ENCODE measurements at places on chromosomes 16 and 17. TPM values are rescaled to one million over a fixed set of nuclear protein-coding genes. Genes with fewer than 3 reads are reported as not detected.
A peak's percentile ranks its signal among the peaks of the same experiment; 100 is the strongest.

KRTAP4-6 gene
- total RNA-seq = not detected

PPP1R1B gene
- 0.39 TPM for total RNA-seq

OSBPL7 gene
- total RNA-seq = 20.7 TPM

CCL16 gene
- total RNA-seq = not detected

SLC7A6OS gene
- 12.6 TPM for total RNA-seq

TBC1D28 gene
- total RNA-seq = not detected

TBCD gene
- total RNA-seq = 31.8 TPM

LDHD gene
- total RNA-seq = not detected

CLEC3A gene
- total RNA-seq = not detected

FAM83G gene
- total RNA-seq = 10.6 TPM

VWA3A gene
- not detected for total RNA-seq

NDUFB10 gene
- total RNA-seq = 149 TPM

TMEM204 gene
- total RNA-seq = not detected

DNA sequence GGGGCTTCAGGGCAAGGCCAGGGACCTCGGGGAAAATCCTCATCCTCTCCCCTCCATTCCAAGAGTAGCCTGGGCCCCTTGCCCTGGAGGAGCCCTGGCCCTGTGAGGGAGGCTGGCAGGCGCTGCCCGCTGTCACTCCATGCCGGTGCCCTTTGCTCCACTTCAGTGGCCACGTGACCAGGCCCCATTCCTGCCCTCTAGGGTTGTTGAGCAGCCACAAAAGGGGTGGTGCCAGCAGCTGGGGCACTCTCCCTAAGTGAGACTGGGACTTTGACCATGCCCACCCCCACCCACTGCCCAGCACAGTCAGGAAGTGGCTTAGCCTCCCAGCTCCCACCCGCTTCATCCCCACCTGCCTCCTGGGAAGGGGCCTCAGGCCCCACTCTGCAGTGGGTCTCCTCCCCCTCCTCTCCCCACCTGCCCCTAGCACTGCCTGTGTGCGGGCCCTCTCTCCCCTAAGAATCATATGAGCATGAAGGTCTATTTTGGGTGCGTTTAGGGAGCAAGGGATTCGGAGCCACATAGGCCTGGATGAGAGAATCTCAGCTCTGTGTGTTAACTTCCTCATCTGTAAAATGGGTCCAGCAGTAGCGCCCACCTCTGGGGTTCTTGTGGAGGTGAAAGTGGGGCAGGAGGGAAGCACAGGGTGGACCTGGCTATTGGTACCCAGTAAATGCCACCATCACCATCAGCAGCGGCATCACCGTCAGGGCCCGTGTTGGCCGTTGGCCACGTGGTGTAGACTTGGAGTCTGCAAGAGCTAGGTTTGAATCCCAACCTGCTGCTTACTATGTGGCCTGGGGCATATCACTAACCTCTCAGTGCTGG is 7.2 kb downstream of the PDK2 start:
- H3K27me3 ChIP-seq = no peaks in the 10 kb centered on the region
- H3K4me3 ChIP-seq = no peak overlapping the region
- H3K36me3 ChIP-seq = no peaks in the 10 kb centered on the region
- H3K27ac ChIP-seq = no peak overlapping the region

- H3K27me3 ChIP-seq = no peaks in the 10 kb centered on the region
- H3K36me3 ChIP-seq = no peaks in the 10 kb centered on the region
- no peak for DNase-seq
- no peak overlapping the region for H3K4me3 ChIP-seq
- H3K4me1 ChIP-seq = peaks cover 4% of the 10 kb centered on the region
- H3K27ac ChIP-seq = no peak overlapping the region
These were observed 16.1 kb downstream of the MGRN1 start for GRCh38 chr16:4640572-4641305.

DNA sequence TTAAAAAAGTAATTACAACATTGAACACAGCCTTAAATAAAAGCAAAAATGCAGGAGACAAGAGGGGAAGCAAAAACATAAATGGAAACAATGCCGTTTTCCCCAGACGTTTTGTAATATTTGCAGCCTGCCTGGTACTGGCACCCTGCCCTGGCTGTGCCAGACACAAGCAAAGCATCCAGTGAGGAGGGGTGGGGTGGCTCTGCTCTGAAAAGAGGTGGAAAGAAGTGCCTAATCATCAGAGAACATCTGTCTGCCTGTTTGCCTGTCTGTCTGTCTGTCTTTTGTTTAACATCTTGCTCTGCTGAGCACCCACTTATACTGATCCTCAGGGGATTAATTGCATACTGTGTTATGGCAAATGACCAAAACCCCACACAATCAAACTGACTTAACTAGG is 62.7 kb downstream of the C16orf82 start:
- H3K27me3 ChIP-seq = no peaks in the 10 kb centered on the region
- H3K36me3 ChIP-seq = no peaks in the 10 kb centered on the region
- no peaks in the 10 kb centered on the region for H3K4me1 ChIP-seq
- H3K4me3 ChIP-seq = no peak overlapping the region

- peaks cover 22% of the 10 kb centered on the region for H3K4me1 ChIP-seq
- peaks cover 14% of the 10 kb centered on the region for H3K36me3 ChIP-seq
- H3K4me3 ChIP-seq = no peak overlapping the region
These were observed 4.1 kb downstream of the FXR2 start for GRCh38 chr17:7610641-7611040.

- no peak overlapping the region for H3K27ac ChIP-seq
- no peaks in the 10 kb centered on the region for H3K36me3 ChIP-seq
- H3K27me3 ChIP-seq = no peaks in the 10 kb centered on the region
- H3K4me3 ChIP-seq = no peak overlapping the region
These were observed 135.4 kb upstream of the KIF2B start for GRCh38 chr17:53687324-53687723.

- no peaks in the 10 kb centered on the region for H3K36me3 ChIP-seq
- H3K4me3 ChIP-seq = no peak overlapping the region
- H3K27me3 ChIP-seq = peaks cover 5% of the 10 kb centered on the region
These were observed 6.6 kb downstream of the GSDMA start for GRCh38 chr17:39969375-39969774.

DNA sequence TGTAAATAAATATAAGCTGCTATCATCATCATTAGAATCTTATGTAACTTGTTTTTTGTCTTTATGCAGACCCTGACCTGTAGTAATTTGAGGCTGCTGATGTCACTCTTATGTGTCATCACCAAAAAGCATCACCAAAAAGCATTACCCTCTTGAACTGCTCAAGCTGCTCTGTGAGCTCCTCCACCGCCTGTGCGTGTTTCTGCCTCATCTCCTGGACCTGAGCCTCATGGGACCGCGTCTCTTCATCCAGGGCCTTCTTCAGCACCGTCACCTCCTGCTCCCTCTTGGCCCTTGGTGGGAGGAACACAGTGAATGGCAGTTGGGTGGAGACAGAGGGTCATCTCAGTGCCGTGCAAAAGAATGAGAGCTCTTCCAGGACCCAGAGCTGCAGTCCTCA is 82.4 kb downstream of the NDE1 start:
- DNase-seq = no peak
- no peaks in the 10 kb centered on the region for H3K4me1 ChIP-seq
- H3K4me3 ChIP-seq = no peak overlapping the region
- H3K36me3 ChIP-seq = no peaks in the 10 kb centered on the region
- H3K27ac ChIP-seq = no peak overlapping the region
- H3K27me3 ChIP-seq = peaks cover 5% of the 10 kb centered on the region

GRCh38 chr17:64418506-64419339 is 28.1 kb upstream of the PECAM1 start:
- no peaks in the 10 kb centered on the region for H3K36me3 ChIP-seq
- peak; percentile 36 for DNase-seq
- H3K27me3 ChIP-seq = peaks cover 6% of the 10 kb centered on the region
- H3K27ac ChIP-seq = no peak overlapping the region
- H3K4me3 ChIP-seq = no peak overlapping the region
- no peaks in the 10 kb centered on the region for H3K4me1 ChIP-seq

- no peak for DNase-seq
- H3K27ac ChIP-seq = no peak overlapping the region
- H3K36me3 ChIP-seq = no peaks in the 10 kb centered on the region
- H3K27me3 ChIP-seq = peaks cover 9% of the 10 kb centered on the region
These were observed 200.0 kb upstream of the CDH5 start for GRCh38 chr16:66166490-66166889.

DNA sequence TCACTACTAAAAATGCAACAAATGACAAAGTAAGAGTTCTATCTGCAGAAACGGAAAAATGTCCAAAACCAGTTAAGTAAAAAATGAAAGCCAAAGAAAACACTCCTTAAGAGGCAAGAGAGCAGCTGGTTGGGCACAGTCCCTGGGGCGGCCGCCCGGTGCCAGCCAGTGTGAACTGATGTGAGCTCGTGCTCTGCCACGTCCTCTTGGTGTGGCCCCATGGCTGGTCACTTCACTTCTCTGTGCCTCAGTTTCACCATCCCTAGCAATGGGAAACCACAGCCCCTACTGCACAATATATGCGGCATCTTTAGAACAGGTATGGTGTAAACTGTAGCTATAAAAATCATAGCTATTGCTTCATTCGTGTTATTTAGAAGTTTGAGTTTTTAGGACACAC is 21.2 kb downstream of the USP36 start:
- H3K27ac ChIP-seq = no peak overlapping the region
- DNase-seq = no peak
- peaks cover 62% of the 10 kb centered on the region for H3K36me3 ChIP-seq
- H3K4me1 ChIP-seq = peaks cover 23% of the 10 kb centered on the region
- H3K4me3 ChIP-seq = no peak overlapping the region

GRCh38 chr16:83418565-83418964 is 389.2 kb upstream of the HSBP1 start:
- no peak overlapping the region for H3K4me3 ChIP-seq
- H3K4me1 ChIP-seq = no peaks in the 10 kb centered on the region
- H3K36me3 ChIP-seq = no peaks in the 10 kb centered on the region

- peaks cover 17% of the 10 kb centered on the region for H3K4me1 ChIP-seq
- no peak overlapping the region for H3K27ac ChIP-seq
- DNase-seq = no peak
- no peaks in the 10 kb centered on the region for H3K27me3 ChIP-seq
- no peak overlapping the region for H3K4me3 ChIP-seq
These were observed 2.5 kb downstream of the MAPK3 start for GRCh38 chr16:30120340-30121105.

DNA sequence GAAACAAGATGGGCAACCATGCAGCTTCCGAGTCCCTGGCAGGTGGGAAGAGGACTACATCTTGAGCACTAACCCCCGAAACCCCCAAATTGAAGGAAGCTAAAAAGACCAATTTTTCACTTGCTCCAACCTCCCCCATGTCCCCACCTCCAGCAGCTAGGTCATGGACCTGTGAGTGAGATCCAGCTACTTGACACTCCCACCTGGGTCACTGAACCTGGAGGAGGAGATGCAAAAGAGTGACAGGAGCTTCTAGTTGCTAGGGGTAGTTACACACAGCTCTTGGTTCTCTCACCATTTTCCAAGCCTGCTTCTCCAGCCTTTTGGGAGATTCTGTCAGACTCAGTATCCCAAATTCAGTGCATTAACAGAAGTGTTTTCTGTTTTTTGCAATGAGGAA is 11.2 kb downstream of the PDZD9 start:
- H3K4me1 ChIP-seq = no peaks in the 10 kb centered on the region
- DNase-seq = no peak
- H3K27ac ChIP-seq = no peak overlapping the region
- H3K27me3 ChIP-seq = no peaks in the 10 kb centered on the region
- no peak overlapping the region for H3K4me3 ChIP-seq

DNA sequence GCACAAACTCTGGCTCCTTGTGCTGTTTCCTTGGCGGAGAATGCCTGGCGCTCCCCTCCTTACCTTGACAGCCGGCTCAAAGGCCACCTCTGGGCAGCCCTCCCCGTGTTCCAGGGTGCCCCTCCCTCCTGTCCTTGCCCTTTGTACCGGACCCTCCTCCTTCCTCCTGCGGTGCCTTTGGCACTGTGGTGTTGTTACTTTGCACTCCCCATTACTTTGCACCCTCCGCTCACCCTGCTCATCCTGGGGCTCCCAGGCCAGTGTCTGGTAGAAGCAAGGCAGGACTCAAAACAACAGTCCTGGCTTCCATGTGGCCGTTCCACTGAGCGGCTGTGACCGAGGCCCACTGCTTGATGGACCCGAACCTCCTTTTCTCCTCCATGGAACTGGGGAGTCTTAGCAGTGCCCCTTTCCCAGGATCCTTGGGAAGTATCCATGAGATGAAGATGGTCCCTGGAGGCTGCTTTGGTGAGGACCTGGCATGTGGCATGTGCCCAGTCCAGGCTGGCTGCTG is 147.8 kb downstream of the CMIP start:
- no peak for DNase-seq
- H3K27ac ChIP-seq = no peak overlapping the region
- H3K36me3 ChIP-seq = no peaks in the 10 kb centered on the region
- H3K4me3 ChIP-seq = no peak overlapping the region

- peak overlapping the region; percentile 96 for H3K27ac ChIP-seq
- no peaks in the 10 kb centered on the region for H3K36me3 ChIP-seq
- H3K27me3 ChIP-seq = no peaks in the 10 kb centered on the region
- no peak for DNase-seq
These were observed 28.4 kb downstream of the BAHCC1 start for GRCh38 chr17:81423698-81424071.

DNA sequence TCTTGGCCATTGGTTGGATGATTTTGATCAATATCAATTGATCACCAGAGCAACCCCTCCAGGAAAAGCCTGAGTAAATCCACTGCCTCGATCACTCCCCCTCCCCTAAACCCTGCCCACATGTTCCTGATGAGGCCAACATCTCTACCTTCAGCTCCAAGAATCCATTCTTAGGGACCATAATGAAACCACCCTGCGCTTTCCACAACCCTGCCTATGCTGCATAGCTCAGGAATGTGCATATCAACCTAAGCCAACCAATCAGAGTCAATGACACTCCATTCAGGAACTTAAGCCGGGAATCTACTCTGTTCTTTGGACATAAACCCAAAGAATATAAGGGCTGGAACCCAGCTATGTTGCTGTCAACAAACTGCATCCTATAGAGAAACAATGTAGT is 86.3 kb downstream of the MYH11 start:
- H3K4me3 ChIP-seq = no peak overlapping the region
- H3K27ac ChIP-seq = no peak overlapping the region
- peak; percentile 61 for DNase-seq
- H3K27me3 ChIP-seq = peaks cover 9% of the 10 kb centered on the region

GRCh38 chr17:50207792-50208567 is 6.5 kb upstream of the COL1A1 start:
- DNase-seq = no peak
- no peak overlapping the region for H3K4me3 ChIP-seq
- H3K27me3 ChIP-seq = no peaks in the 10 kb centered on the region
- H3K36me3 ChIP-seq = no peaks in the 10 kb centered on the region
- H3K4me1 ChIP-seq = peaks cover 93% of the 10 kb centered on the region

- H3K4me1 ChIP-seq = peaks cover 49% of the 10 kb centered on the region
- peak overlapping the region; percentile 45 for H3K27ac ChIP-seq
- peak overlapping the region; percentile 74 for H3K4me3 ChIP-seq
- H3K27me3 ChIP-seq = no peaks in the 10 kb centered on the region
These were observed 1.8 kb downstream of the USP7 start for GRCh38 chr16:8961811-8962390.

Data from astrocyte (in vitro differentiated cells and primary cell).